ENCODE measurements at places on chromosomes 13 and 19.

DNA sequence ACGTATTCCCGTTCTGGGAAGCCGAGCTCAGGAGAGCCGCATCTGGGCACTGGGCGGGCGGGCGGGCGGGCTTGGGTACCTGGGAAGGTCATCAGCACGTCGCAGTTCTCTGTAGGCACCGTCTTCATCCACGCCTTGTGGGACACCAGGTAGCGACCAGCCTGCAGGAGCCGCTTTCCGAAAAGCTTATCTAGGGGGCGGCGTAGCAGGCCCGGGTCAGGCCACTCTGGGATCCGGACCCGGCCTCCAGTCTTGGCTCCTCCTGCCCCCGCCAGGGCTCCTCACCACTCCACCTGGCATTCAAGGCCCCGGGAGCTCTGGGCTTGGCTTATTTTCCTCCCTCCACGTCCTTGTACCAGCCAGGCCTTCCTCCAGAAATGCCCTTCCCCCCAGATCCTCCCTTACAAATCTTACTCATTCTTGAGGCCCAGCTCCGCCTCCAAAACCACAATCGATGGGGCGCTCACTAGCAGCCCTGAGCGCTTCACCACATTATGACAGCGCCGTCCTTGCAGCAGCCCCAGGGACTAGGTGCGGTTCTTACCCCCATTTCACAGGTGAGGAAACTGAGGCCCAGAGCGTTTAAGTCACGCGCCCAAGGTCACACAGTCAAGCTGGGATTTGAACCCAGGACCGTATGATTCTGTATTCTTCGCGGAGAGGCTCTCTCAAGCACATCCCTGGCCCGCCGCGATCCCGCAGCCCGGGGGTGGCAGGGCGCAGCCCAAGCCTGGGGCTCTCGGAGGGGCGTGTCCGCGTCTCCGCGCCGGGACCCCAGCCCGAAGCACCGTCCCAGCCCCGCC is 843 bp downstream of the ANO8 start:
- peak overlapping the region; percentile 60 for H3K27ac ChIP-seq
- H3K4me1 ChIP-seq = peaks cover 54% of the 10 kb centered on the region
- peaks cover 4% of the 10 kb centered on the region for H3K27me3 ChIP-seq
- DNase-seq = no peak
- peak overlapping the region; percentile 66 for H3K4me3 ChIP-seq
- H3K36me3 ChIP-seq = no peaks in the 10 kb centered on the region

- H3K27ac ChIP-seq = no peak overlapping the region
- H3K4me3 ChIP-seq = no peak overlapping the region
- no peaks in the 10 kb centered on the region for H3K4me1 ChIP-seq
- no peaks in the 10 kb centered on the region for H3K27me3 ChIP-seq
Observed at GRCh38 chr13:42707586-42707985, 73.8 kb upstream of the FAM216B start.

DNA sequence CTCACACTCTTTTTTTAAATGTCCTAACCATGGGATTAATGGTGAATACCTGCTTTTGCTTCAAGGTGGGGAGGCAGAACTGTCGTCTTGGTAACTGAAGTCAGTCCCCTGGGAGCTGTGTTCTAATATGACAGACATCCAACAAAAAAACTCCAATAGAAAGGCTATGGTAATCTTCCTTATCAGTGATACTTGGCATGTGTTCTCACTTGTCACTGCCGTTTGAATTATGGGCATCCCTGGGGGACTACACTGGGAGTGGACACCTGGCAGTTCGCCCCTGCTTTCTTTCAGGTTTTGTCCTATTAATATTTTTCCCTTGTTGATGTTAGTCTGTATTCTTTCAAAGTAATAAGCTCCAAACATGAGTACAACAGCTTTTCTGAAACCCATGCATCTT is 252.6 kb downstream of the SLITRK5 start:
- no peaks in the 10 kb centered on the region for H3K4me1 ChIP-seq
- no peak overlapping the region for H3K4me3 ChIP-seq
- H3K27ac ChIP-seq = no peak overlapping the region

DNA sequence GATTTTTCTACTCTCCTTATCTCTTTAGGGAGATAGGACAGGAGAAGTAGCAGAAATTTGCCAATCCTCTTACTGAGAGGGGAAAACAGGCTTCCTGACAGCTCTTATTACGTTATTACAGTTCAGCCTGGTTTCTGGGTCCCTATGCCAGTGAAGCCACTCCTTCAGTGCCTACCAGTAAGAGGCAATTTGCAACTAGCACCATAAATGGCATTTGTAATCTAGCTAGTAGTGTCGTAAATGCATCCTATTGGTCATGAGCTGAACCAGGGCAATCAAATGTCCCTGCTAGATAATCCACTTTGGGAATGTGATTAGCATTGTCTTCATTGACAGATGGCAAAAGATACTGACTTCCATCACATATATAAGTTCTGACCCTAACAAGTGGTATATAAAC is 428.8 kb downstream of the DCT start:
- H3K27me3 ChIP-seq = no peaks in the 10 kb centered on the region
- no peak overlapping the region for H3K4me3 ChIP-seq
- no peak overlapping the region for H3K27ac ChIP-seq
- no peaks in the 10 kb centered on the region for H3K36me3 ChIP-seq
- DNase-seq = no peak

DNA sequence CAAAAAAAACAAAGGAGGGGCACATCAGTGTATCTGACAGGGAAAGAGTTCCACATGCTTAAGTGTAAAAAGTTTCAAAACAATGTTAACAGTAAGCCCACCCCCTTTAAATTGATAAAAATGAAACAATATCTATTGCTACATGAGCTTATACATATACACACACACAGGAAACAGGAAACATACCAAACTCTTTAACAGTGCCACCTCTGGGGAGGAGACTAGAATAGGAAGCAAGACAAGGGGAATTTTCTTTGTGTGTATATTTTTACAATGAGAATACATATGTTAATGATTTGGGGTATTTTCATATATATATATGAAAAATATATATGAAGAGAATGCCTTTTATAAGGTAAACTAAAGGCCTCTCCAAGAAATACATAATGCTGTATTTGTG is 44.7 kb downstream of the TPT1 start:
- no peaks in the 10 kb centered on the region for H3K36me3 ChIP-seq
- no peaks in the 10 kb centered on the region for H3K4me1 ChIP-seq
- DNase-seq = no peak
- no peaks in the 10 kb centered on the region for H3K27me3 ChIP-seq
- no peak overlapping the region for H3K4me3 ChIP-seq

- H3K4me1 ChIP-seq = peaks cover 13% of the 10 kb centered on the region
- no peak overlapping the region for H3K27ac ChIP-seq
- no peaks in the 10 kb centered on the region for H3K36me3 ChIP-seq
- no peak for DNase-seq
- no peak overlapping the region for H3K4me3 ChIP-seq
Observed at GRCh38 chr13:53005626-53006025, 23.0 kb upstream of the OLFM4 start.

DNA sequence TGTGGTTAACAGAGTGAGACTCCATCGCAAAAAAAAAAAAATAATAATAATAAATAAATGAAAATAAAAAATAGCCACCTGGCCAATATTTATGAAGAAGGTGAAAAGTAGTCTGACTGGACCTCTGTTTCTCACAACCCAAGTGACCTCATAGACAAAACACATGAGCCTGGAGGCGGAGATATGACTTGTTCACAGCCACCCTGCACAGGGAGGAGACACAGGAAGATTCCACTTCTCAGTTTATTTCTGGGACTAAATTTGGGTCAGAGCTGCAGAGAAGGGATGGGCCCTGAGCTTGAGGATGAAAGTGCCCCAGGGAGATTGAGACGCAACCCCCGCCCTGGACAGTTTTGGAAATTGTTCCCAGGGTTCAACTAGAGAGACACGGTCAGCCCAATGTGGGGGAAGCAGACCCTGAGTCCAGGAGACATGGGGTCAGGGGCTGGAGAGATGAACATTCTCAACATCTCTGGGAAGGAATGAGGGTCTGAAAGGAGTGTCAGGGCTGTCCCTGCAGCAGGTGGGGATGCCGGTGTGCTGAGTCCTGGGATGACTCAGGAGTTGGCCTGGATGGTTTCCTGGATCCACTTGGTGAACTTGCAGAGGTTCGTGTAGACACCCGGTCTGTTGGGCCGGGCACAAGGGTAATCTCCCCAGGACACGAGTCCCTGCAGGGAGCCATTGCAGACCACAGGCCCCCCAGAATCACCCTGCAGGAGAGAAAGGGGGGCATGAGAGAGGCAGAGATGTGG is 9.6 kb downstream of the KLK5 start:
- no peak overlapping the region for H3K4me3 ChIP-seq
- H3K27ac ChIP-seq = no peak overlapping the region

DNA sequence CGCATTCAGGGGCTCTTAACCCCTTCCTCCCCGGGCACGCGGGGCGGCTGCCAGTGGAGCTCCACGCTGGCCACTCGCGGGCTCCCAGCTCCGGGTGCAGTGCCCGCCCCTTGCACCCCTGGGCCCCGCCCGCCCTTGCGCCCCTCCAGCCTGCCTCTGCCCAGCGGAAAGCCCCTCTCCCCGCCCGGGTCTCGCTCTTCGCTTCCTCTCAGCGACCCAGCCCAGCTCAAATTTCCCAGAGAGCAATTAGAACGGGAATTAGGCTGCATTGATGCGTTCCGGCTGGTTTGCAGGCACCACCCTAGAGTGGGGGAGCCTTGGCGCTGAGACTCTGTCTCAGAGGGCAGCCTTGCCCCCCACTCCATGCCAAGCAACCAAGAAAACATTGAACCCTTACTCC is 1.8 kb upstream of the GSX1 start:
- peak overlapping the region; percentile 20 for H3K4me3 ChIP-seq
- H3K27me3 ChIP-seq = peaks cover 26% of the 10 kb centered on the region
- no peak overlapping the region for H3K27ac ChIP-seq
- no peak for DNase-seq
- no peaks in the 10 kb centered on the region for H3K36me3 ChIP-seq

DNA sequence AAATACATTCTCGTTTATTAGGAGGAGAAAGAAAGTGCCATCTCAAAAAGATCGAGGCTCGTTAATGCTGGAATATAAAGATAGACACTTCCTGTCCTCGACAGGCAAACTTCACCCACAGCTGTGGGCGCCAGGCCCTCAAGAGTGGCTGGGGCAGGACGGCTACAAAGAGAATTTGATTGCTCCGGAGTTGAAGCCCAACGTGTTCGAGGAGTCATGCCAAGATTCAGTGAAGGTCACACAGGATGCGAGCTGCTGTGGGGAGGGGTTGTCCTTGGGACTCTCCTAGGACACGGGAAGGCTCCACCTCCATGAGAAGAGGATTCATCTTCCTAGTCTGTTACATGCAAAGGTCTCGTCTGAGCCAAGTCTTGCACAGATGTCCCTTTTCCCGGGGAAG is 16.3 kb upstream of the PTPRS start:
- no peaks in the 10 kb centered on the region for H3K4me1 ChIP-seq
- no peaks in the 10 kb centered on the region for H3K27me3 ChIP-seq
- H3K27ac ChIP-seq = no peak overlapping the region
- no peak overlapping the region for H3K4me3 ChIP-seq

- H3K4me1 ChIP-seq = peaks cover 41% of the 10 kb centered on the region
- H3K36me3 ChIP-seq = no peaks in the 10 kb centered on the region
- no peak overlapping the region for H3K27ac ChIP-seq
- H3K4me3 ChIP-seq = no peak overlapping the region
- no peak for DNase-seq
Observed at GRCh38 chr19:48870048-48870447, 1.6 kb upstream of the PLEKHA4 start.

- H3K36me3 ChIP-seq = no peaks in the 10 kb centered on the region
- H3K4me1 ChIP-seq = no peaks in the 10 kb centered on the region
- no peak overlapping the region for H3K27ac ChIP-seq
- no peaks in the 10 kb centered on the region for H3K27me3 ChIP-seq
- no peak overlapping the region for H3K4me3 ChIP-seq
- DNase-seq = no peak
Observed at GRCh38 chr13:59157181-59157580, 1006.5 kb downstream of the DIAPH3 start.

GRCh38 chr13:99305158-99305557 is 2.0 kb downstream of the GPR183 start:
- no peak overlapping the region for H3K27ac ChIP-seq
- no peak for DNase-seq
- no peak overlapping the region for H3K4me3 ChIP-seq
- H3K4me1 ChIP-seq = peaks cover 16% of the 10 kb centered on the region
- no peaks in the 10 kb centered on the region for H3K27me3 ChIP-seq
- no peaks in the 10 kb centered on the region for H3K36me3 ChIP-seq

DNA sequence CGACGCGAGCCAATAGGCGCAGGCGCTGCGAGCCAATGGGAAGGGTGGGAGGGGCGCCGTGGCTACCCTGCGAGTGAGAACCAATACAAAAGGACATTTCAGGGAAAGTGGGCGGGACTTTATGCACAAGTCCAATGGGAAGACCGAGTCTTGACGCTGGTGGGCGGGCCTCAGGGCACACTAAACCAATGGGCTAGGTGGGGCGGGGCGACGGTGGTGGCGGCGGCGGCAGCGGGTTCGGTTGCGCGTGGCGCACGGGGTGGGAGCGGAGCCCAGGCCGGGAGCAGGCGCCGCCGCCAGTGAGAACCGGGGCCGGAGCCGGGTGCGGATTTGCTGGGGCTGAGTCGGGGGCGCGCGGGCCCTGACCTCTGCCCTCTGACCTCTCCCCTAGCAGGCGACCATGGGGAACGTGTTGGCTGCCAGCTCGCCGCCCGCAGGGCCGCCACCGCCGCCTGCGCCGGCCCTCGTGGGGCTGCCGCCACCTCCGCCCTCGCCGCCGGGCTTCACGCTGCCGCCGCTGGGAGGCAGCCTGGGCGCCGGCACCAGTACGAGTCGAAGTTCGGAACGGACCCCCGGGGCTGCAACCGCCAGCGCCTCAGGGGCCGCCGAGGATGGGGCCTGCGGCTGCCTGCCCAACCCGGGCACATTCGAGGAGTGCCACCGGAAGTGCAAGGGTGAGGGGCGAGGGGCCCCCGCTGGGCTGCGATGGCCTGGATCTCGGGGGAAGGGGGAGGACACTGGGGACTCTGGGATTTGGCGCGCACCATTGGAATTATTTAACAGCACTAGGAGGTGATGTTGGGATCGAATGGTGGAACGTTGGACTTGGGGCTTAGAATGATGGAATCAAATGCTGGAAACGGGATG is at the start of gene TOMM40:
TSS of gene TOMM40 (plus strand) at position 239 of the 867 bp plus-strand sequence. CDS start at position 401, 162 bp downstream.
- peak within 1 kb of the TSS; percentile 87 for H3K4me3 ChIP-seq
- H3K27me3 ChIP-seq = no peaks in the 10 kb centered on the region
- peaks cover 29% of the 10 kb centered on the region for H3K4me1 ChIP-seq
- no peaks in the 10 kb centered on the region for H3K36me3 ChIP-seq
- peak within 1 kb of the TSS; percentile 83 for H3K27ac ChIP-seq

DNA sequence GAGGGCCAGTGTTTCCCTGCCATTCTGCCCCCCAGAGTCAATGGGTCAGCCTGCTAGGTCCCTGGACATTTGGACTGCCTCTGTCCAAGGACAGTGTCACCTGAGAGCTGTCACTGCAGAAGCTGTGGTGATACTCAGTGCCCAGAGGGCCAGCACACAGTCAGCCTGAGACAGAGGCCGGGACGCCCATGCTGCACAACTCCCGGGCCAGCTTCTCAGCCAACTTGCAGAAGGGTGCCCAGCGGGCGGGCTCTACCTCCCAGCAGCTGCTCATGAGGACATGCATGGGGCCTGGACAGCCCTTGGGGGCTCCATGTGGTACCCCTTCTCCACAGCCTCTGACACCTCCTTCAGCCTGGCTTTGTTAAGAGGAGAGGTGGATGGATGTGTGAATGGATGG is 3.8 kb upstream of the RAX2 start:
- no peaks in the 10 kb centered on the region for H3K27me3 ChIP-seq
- no peaks in the 10 kb centered on the region for H3K4me1 ChIP-seq
- H3K27ac ChIP-seq = no peak overlapping the region
- DNase-seq = no peak
- H3K4me3 ChIP-seq = no peak overlapping the region

GRCh38 chr13:35785576-35786303 is 309.3 kb upstream of the MAB21L1 start:
- peaks cover 15% of the 10 kb centered on the region for H3K4me1 ChIP-seq
- no peak overlapping the region for H3K27ac ChIP-seq

GRCh38 chr13:76992548-76993001 is 694 bp downstream of the CLN5 start:
- peak overlapping the region; percentile 74 for H3K4me3 ChIP-seq
- DNase-seq = no peak
- no peaks in the 10 kb centered on the region for H3K36me3 ChIP-seq
- peaks cover 24% of the 10 kb centered on the region for H3K4me1 ChIP-seq
- no peaks in the 10 kb centered on the region for H3K27me3 ChIP-seq
- H3K27ac ChIP-seq = peak overlapping the region; percentile 88

All from vagina (tissue), 2 donors.